ENCODE measurements at places on chromosomes 4 and X.

DNA sequence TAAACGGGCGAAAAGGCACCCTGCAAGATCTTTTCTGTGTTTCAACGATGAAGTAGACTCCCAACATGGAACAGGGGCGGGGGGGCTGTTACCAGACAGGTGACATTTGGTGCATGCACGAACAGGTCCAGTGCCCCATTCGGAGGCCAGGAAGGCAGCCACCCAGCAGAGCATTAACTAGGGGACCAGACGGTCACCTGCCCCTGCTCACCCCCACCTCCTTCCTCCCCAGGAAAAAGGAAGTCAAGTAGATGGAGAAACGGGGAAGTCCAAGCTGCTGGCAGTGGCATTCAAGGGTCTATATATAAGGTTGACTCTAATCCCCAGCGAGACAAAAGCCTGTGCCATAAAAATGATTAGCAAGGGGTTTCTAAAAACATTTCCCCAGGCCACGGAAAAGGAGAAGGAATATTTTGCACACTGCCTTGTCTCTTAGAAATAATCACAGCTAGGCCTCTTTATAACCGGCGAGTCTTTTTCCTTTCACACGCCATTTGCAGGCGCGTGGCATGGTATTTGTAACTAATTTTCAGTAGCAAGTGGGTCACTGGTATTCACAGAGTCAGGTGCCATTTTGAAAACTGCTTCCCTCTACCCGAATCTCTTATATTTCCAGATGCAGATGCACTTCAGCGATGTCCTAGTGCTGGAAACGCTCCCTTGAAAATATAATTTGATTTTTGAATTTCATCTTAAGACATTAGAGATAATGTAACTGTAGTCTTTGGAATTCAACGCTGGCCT lies 1.2 kb upstream of the TMSB4X start:
- no peak for DNase-seq

DNA sequence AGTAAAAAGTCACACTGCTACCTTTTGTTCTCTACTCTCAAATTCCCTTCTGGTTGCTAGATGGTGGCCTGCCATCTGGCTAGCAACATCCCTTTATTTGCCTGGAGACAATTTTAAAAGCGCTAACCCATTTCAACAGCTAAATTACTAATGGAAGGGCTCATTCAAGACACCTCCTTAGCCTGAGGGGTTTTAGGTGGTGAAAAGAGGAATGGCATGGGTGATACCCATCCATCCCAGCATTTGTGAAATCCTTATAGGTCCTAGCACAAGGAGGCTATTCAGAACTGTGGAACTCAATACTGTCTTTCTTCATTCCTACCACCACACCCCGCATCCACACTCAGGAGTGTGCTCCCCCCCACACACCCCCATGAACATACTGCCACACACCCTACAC lies 33.5 kb downstream of the ARHGEF9 start:
- DNase-seq, result no peak

- DNase-seq, result no peak
Observed at GRCh38 chrX:119477812-119478232, 9.6 kb downstream of the SLC25A5 start.

DNA sequence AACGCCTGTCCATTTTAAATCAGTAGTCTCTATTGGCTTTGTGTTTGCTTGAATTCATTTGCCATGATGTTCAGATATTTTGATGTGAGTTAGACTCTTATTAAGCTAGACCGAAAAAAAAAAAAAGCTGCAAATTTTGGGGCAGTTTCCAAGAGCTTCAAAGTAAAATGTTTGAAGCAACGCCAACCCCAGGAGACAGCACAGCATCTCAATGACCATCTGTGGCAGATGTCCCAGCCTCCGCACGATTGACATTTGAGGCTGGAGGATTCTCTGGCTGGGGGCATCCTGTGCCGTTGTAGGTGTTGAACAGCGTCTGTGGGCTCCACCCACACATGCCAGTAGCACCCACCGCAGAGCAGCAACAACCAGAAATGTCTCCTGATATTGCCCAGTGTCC lies 17.1 kb upstream of the ARSF start:
- DNase-seq, result no peak
